ENCODE measurements at places on chromosomes 4 and X. TPM values are rescaled to one million over a fixed set of nuclear protein-coding genes. Genes with fewer than 3 reads are reported as not detected.
A peak's percentile ranks its signal among the peaks of the same experiment; 100 is the strongest.

TCP11X2 gene
- polyA plus RNA-seq, result not detected

ANK2 gene
- polyA plus RNA-seq, result 9.0 TPM

TXK gene
- 0.89 TPM for polyA plus RNA-seq

MAGED4B gene
- polyA plus RNA-seq, result 2.7 TPM

F8A3 gene
- 6.4 TPM for polyA plus RNA-seq

FMR1NB gene
- not detected for polyA plus RNA-seq

TRPC3 gene
- 3.3 TPM for polyA plus RNA-seq

ART3 gene
- polyA plus RNA-seq, result 1.0 TPM

GRCh38 chrX:19964017-19964710 lies 26.7 kb downstream of the BCLAF3 start:
- DNase-seq, result no peak

DNA sequence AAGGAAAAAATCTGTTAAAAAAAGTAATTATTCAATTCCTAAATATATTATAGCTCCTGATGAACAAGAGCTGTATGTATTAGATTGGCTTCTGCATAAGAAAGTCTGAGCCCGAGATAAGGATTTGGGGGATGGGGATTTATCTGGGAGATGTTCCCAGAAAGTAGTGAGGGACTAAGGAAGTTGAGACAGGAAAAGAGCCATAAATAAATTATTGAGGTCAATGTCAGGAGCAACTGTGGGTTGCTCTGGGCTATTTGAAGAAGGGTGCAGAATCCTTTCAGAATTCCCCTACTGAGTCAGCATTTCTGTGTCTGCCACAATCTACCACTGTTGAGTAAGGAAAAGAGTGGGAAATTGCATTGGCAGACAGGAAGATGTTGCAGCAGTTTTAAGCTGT lies 3.1 kb upstream of the TDO2 start:
- no peak for DNase-seq

GRCh38 chr4:116537828-116538227 lies 547.5 kb downstream of the TRAM1L1 start:
- no peak for DNase-seq

GRCh38 chr4:65502131-65502701 lies 168.1 kb downstream of the EPHA5 start:
- DNase-seq, result no peak

- DNase-seq, result no peak
Measured at GRCh38 chr4:7389719-7390118, 45.0 kb downstream of the PSAPL1 start.

- no peak for DNase-seq
Measured at GRCh38 chrX:68732906-68733493, 85.5 kb downstream of the STARD8 start.

DNA sequence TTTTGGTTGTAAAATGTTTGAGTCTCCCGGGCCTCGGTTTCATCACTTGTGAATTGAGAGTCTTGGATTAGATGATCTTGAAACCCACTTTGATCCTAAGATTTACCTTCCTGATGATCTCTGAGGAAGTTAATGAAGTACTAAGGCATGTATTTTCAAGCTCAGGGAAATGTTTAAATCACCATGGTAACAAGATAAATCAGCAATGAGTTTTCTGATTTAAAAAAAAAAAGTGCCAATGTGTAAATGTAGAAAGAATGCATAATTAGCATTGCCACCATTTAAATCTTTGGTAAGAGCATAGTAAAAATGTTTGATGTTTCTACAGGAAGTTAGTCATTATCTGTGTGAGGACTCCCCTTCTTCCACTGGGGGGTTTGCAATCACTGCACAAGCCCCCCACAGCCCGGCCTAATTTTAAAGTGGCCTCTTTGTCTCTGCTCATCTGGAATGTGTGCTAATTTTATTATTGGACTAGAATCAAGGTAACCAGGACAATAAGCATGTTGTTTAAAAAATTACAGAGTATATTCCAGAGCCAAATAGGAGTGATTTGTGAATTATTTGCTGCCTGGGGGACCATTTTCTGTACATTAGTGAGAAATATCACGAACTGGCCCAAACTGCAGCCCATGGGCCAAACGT lies 93.6 kb downstream of the SLC34A2 start:
- no peak for DNase-seq

- no peak for DNase-seq
Measured at GRCh38 chr4:140719686-140720085, 36.5 kb downstream of the TBC1D9 start.

- DNase-seq, result no peak
Measured at GRCh38 chr4:173684223-173684622, 154.2 kb upstream of the HAND2 start.

GRCh38 chr4:23614284-23614892 lies 275.5 kb downstream of the PPARGC1A start:
- DNase-seq, result no peak

- DNase-seq, result no peak
Measured at GRCh38 chr4:25923745-25924144, 9.7 kb downstream of the SMIM20 start.

DNA sequence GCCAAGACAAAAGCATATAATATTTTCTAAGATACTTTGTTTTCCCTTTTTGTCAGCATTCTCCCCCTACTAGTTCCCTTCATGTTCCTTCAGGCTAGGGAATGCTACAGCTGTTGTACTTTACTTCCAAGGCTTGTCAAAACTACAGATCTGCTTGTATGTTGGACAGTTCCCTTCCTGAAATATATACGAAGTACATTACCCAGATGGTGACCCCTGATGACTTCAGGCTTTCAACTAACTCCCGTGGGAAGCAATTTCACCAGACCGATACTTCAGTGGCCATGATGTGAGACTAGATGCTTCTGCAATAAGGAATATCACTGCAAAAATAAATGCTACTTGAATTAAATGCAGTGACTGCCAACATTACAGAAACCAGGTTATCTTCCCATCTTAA lies 332.8 kb downstream of the SH2D1A start:
- no peak for DNase-seq

DNA sequence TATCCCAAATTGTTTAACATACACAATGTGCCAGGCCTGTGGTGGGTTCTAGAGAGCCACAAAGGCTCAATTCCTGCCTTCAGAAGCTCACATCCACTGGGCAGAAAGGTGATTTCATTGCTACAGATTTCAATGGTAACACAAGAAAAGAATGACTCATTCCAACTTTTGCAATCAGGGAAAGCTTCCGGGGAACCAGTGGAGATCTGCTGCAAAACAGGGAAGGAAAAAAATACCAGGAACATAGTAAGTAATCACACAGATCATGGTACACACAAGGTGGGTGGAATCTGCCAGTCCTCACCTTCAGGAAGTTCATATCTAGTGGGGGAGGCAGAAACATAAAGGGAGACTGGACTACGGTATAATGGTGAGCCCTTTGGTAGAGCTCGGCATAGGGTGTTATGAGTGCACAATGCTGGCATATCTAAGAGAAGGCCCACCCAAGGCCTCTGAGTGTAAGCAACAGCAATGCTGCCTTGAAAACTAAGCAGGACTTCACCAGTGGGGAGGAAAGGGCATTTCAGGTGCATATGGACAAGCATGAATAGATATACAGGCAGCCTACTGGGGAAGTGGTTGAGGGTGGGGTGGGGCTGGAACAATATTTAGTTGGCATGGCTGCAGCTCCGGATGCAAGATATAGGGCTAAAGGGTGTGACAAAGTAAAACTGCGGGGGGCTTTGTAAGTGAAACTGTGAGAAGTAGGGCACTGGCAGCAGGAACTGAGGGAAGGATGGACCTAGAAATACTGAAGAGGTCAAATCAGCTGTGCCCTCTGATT lies 24.2 kb downstream of the GPRIN3 start:
- no peak for DNase-seq

DNA sequence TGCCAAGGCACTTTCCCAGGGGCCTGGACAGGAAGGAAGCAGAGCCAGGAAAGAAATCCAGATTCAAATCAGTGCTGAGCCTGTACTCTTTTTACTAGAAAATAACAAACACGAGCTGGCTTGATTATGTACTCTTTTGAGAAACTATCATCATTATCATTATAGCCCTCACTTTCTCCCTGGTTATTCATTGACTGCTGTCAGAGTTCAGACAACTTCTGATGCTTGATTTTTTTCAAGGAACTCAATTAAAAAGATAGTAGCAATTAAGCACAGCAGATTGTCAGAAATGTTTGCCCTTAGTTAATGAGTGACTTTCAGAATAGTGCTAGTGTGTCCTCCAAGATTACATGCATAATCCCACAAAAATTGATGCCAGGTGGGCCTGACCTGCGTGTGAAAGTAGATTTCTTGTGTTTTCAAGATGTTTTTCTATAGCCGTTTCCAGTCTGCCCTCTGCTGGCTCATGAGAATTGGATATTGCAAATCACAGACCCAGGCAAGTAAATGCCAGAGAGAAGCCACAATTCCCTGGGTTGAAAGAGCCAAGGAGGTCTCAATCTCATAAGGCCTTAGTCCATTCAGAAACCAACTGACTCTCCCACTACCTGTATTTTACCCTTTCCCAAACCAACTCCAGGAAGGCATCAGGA lies 14.3 kb upstream of the PNPLA4 start:
- no peak for DNase-seq

GRCh38 chr4:80144676-80145470 lies 52.4 kb upstream of the PRDM8 start:
- DNase-seq, result no peak

DNA sequence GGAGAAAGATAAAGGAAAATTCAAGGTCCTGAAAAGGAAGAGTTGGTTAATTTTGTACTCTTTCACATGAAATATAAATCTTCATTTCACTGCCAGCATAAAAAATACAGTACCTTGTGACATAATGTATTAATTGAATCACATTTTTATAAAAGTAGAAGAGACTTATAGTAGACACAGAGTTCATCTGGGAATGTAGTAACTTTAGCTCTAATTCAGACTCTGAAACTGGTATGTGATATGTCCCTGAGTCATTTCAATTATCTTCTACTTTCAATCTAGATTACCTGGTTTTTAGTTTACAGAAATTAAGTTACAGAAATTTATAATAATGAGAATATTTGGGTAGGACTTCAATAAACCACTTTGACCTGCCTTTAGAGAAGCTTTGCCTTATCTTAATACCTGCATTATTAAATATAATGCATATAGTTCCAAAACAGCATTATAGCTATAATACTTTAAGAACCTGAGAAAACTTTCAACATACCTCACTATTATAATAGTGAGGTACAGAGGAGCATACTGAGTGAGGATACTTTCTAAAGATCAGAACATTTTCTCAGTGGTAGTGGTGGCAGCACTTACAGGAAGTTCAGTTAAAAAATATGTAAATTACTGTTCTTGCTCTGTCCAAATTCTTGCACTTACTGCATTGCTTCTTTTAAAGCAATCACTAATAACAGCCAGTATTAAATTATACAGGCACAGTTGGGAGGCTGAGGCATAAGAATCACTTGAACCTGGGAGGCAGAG lies 11.2 kb downstream of the NEK1 start:
- DNase-seq, result no peak

- peak; percentile 4 for DNase-seq
Measured at GRCh38 chr4:87589531-87589930, 18.8 kb upstream of the DSPP start.
